T-helper 17 cell (primary cell): ENCODE measurements at places on chromosomes 4 and X. TPM values are rescaled to one million over a fixed set of nuclear protein-coding genes. Genes with fewer than 3 reads are reported as not detected.

Gene SOD3
- total RNA-seq: not detected

DNA sequence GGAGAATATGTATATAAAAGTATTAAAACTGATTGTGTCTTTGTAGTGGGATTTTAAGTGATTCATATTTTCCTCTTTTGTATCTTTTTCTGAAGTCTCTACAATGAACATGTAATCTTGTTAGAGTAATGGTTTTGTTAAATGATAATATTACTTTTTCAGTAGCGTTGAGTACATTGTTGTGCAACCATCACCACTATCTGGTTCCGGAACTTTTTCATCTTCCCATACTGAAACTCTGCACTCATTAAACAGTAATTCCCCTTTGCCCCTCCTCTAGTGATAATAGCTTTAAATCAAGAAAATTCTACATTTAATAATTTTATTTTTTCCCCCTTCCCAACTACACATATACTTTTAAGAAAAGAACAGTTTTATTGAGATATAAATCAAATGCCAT, 23.3 kb downstream of the SHROOM3 start:
- H3K27ac ChIP-seq: no peak overlapping the region
- H3K36me3 ChIP-seq: no peaks in the 10 kb centered on the region
- no peak overlapping the region for H3K4me3 ChIP-seq
- DNase-seq: no peak

- DNase-seq: no peak
- H3K36me3 ChIP-seq: peaks cover 2% of the 10 kb centered on the region
- H3K4me1 ChIP-seq: peaks cover 40% of the 10 kb centered on the region
- H3K4me3 ChIP-seq: peak overlapping the region; percentile 80
- peak overlapping the region; percentile 87 for H3K27ac ChIP-seq
Measured at GRCh38 chr4:112153211-112153791, 8.0 kb downstream of the FAM241A start.

DNA sequence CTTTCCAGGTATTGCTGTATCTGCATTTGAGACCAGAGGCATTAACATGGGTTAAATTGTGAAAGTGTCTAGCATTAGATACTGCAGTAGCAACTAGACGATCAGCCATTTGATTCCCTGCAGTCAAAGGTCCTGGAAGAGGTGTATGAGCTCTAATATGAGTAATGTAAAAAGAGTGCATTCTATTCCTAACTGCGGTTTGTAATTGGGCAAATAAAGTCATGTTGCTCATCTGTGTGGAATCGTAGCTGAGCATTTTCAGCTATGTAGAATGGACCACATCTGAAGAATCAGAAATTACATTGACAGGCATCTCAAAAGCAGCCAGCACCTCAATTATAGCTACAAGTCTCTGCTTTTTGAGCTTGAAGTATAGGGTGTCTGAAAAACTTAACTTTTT, 157.6 kb downstream of the ZNF518B start:
- no peak for DNase-seq
- peaks cover 23% of the 10 kb centered on the region for H3K27me3 ChIP-seq
- no peak overlapping the region for H3K4me3 ChIP-seq
- peaks cover 3% of the 10 kb centered on the region for H3K4me1 ChIP-seq
- H3K36me3 ChIP-seq: peaks cover 2% of the 10 kb centered on the region
- H3K27ac ChIP-seq: no peak overlapping the region

Gene SPOCK3
- total RNA-seq: not detected

- no peaks in the 10 kb centered on the region for H3K27me3 ChIP-seq
- H3K27ac ChIP-seq: peak overlapping the region; percentile 27
- H3K36me3 ChIP-seq: peaks cover 9% of the 10 kb centered on the region
- peaks cover 37% of the 10 kb centered on the region for H3K4me1 ChIP-seq
Measured at GRCh38 chr4:87051121-87051713, 116.4 kb downstream of the AFF1 start.

Gene MAGEC1
- total RNA-seq: not detected

DNA sequence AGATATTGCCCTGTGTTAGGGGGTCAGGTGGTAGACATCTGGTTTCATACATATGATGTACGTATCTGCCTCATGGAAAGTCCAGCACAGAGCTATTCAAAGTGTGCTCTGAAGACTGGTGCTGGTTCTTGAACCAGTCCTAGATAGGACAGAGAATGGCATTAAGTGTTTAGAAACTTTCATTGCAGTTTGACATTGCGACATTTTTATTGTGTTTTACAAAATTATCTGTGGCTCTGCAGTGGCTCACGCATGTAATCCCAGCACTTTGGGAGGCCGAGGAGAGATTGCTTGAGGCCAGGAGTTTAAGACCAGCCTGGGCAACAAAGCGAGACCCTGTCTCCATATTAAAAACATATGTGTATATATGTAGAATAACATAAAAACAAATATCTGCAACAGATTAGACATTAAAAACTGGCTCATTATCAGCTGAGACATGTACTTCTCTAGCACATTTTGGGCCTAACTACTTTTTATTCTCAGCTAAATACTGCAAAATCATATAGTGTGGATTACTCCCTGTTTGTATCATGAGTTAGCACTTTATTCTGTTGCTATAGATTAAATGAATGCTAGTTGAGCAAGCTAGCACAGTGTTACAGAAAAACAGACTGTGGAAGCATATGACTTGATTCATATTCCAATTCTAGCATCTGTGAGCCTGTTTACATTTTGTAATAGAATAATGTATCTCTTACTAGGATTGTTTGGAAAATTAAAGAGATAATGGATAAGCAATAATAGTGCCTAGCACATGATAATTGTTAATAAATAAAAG, 57.1 kb downstream of the USP9X start:
- H3K36me3 ChIP-seq: no peaks in the 10 kb centered on the region
- H3K27ac ChIP-seq: no peak overlapping the region
- DNase-seq: no peak
- H3K4me1 ChIP-seq: peaks cover 2% of the 10 kb centered on the region

DNA sequence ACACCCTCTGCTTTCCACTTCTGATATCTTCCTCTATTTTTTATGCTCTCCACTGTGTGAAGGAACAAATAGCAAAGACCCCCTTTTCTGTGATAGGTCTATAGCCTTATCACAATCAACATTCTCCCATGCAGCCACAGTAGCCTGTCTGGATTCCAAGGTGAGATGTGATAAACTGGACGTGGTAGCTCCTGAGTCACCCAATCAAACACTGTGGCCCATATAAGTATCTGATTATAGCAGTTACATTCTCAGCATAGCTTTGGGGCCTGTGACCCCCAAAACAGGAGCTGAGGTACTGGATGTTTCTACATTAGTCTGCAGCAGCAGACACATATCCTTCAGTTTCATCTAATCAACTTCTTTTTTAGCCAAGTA, 172.7 kb upstream of the IGFBP7 start:
- DNase-seq: no peak
- H3K27ac ChIP-seq: no peak overlapping the region
- no peak overlapping the region for H3K4me3 ChIP-seq
- H3K4me1 ChIP-seq: no peaks in the 10 kb centered on the region
- H3K27me3 ChIP-seq: peaks cover 18% of the 10 kb centered on the region
- no peaks in the 10 kb centered on the region for H3K36me3 ChIP-seq

DNA sequence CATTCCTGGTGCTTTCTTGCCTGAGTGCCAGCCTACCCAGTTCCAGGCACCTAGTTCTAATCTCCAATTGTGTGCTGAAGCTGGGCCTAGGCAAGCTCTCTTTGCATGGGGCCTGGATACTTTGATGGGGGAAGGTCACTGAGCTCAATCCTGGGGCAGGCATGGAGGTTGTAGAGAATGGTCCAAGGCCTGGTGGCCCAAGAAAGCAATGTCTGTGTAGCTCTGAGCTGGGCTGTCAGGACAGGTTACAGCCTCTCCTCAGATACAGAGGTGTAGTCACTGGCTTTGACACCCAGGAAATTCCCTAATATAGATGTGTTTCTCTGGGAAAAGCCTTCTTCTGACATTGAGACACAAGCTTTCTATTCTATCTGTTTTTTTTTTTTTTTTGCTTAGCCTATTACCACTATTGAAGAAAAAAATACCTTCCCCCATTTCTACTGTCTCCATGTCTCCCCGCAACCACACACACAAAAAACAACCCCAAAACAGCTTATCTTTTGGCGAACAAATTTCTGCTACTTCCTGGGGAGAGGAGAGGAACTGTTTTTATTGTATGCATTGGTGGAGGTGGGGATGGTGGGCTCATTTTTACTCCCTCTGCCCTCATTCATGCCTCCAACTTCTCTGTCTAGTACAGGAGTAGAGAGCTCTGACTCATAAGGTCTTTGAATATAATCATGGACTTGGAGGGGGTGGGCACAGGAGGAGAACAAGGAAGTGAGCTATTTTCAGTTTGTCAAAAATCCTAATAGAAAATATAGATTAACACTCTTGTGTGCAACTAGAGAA, 66.7 kb upstream of the DHX15 start:
- H3K4me3 ChIP-seq: no peak overlapping the region
- peaks cover 2% of the 10 kb centered on the region for H3K4me1 ChIP-seq
- no peak overlapping the region for H3K27ac ChIP-seq
- no peaks in the 10 kb centered on the region for H3K36me3 ChIP-seq
- no peak for DNase-seq
- peaks cover 47% of the 10 kb centered on the region for H3K27me3 ChIP-seq

Gene ZFYVE28
- total RNA-seq: 49.4 TPM

DNA sequence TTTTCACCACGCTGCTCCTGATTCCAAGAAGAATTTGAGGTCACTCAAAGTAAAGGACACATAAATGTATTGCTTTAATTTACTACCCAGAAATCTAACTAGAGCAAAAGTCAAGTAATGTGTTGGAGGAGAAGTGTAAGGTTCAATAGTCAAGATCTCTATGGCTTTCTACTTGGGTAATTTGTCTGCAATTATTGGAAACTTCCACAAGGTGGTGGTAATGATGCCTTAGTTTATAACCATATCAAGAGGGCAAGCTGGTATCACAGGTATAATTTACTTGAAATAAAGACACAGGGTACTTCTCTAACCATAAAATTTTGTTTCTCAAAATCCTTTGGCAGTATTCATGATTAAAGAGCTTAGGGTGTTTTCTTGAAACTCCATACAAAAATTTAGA, 10.2 kb upstream of the GRIA3 start:
- no peak overlapping the region for H3K27ac ChIP-seq
- DNase-seq: no peak
- H3K4me3 ChIP-seq: no peak overlapping the region
- H3K36me3 ChIP-seq: no peaks in the 10 kb centered on the region
- H3K27me3 ChIP-seq: no peaks in the 10 kb centered on the region

DNA sequence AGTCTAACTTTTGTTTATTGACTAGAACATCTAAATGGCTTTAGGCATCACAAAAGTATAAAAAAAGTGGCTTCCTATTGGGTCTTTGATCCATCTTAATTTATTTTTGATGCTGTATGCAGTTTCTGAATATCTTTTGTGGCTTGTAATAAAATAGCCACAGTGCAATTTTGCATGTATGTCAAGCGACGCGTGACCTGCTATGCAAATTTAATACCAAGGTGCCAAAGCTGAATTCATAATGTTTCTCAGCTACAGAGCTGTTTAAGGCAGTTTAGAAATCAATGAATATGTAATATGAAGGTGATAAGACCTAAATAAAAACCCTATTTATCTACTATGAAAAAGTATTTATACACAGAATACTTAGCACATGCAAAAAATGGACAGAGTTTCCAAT, 197.8 kb downstream of the AFF2 start:
- no peaks in the 10 kb centered on the region for H3K36me3 ChIP-seq
- H3K27ac ChIP-seq: no peak overlapping the region
- no peaks in the 10 kb centered on the region for H3K27me3 ChIP-seq
- DNase-seq: no peak
- no peaks in the 10 kb centered on the region for H3K4me1 ChIP-seq

DNA sequence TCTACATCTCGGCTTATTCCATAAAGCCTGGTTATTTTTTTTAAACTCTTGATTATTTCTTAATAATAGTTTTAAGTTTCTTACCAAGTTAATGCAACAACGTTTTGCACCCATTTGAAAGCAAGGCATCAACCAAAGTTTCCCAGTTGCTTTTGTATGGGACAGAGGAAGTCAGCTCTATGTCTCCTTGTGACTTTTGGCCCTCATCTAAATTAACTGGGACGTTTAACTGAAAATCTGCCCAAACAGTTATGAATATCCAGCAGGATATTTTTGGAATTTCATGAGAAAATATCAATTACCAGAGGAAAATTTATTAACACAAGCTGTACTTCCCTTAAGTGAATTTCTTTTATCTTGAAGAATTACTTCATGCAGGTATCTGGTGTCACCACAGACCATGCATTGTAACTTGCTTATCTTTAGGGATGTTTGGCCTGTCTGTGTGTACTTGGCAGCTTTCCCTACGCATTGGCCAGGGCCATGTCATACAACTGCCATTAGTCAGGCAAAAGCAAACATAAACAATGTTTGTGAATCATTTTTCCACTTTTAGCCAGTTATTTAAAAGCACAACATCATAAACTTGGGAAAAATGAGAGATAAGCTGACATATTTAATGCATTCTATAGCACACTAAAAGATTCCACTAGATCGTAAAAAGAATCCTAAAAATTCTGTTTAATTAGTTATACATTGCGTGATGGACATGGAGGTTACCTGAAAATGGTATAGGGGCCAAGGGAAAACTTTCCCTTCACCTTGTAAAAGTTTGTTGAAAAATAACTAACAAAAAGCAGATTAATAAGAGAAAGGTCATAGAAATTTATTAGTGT, 101.4 kb upstream of the PDE5A start:
- no peak overlapping the region for H3K4me3 ChIP-seq
- no peak for DNase-seq
- no peaks in the 10 kb centered on the region for H3K4me1 ChIP-seq
- no peaks in the 10 kb centered on the region for H3K36me3 ChIP-seq
- H3K27ac ChIP-seq: no peak overlapping the region
- peaks cover 7% of the 10 kb centered on the region for H3K27me3 ChIP-seq

Gene ARSD
- 2.2 TPM for total RNA-seq

GRCh38 chrX:21666252-21666651, 8.1 kb upstream of the KLHL34 start:
- no peak overlapping the region for H3K4me3 ChIP-seq
- no peaks in the 10 kb centered on the region for H3K4me1 ChIP-seq
- peaks cover 16% of the 10 kb centered on the region for H3K27me3 ChIP-seq
- peaks cover 3% of the 10 kb centered on the region for H3K36me3 ChIP-seq

- peaks cover 7% of the 10 kb centered on the region for H3K27me3 ChIP-seq
- no peak for DNase-seq
- H3K4me3 ChIP-seq: no peak overlapping the region
- H3K36me3 ChIP-seq: peaks cover 2% of the 10 kb centered on the region
- H3K4me1 ChIP-seq: no peaks in the 10 kb centered on the region
- no peak overlapping the region for H3K27ac ChIP-seq
Measured at GRCh38 chr4:100450449-100450848, 67.4 kb downstream of the EMCN start.

Gene YIPF7
- not detected for total RNA-seq

Gene CLTRN
- 0.29 TPM for total RNA-seq

GRCh38 chr4:61678297-61678696, 478.2 kb downstream of the ADGRL3 start:
- no peaks in the 10 kb centered on the region for H3K36me3 ChIP-seq
- DNase-seq: no peak
- H3K4me1 ChIP-seq: no peaks in the 10 kb centered on the region
- H3K27me3 ChIP-seq: no peaks in the 10 kb centered on the region

Gene PCDH19
- total RNA-seq: 0.03 TPM

Gene TET2
- total RNA-seq: 53.2 TPM
